ENCODE measurements at places on chromosomes 6 and 20.

GRCh38 chr6:31305703-31306219 is 33.9 kb upstream of the HLA-C start:
- no peak for DNase-seq

DNA sequence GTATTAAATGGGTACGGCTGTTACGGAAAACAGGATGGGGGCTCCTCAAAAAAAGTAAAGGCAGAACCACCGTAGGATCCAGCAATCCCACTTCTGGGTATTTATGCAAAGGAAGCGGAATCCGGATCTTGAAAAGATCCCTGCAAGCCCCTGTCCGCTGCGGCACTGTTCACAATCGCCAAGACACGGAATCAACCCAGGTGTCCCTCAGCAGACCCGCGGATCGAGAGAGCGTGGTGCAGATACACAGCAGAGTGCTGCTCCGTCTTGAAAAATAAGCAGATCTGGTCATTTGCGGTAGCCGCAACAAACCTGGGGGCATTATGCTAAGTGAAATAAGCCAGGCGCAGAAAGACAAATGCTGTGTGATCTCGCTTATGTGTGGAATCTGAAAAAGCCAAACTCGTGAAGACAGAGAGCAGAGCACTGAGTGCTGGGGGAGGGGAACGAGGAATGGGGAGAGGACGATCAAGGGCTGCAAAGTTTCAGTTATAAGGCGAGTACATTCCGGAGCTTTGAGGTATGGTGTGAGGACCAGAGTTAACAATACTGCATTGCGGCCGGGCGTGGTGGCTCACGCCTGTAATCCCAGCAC is 41.3 kb downstream of the NTSR1 start:
- DNase-seq, result no peak

GRCh38 chr20:32893263-32894025 is 34.7 kb downstream of the EFCAB8 start:
- DNase-seq, result peak; percentile 67

- no peak for DNase-seq
Observed at GRCh38 chr6:7479801-7480266, 61.6 kb upstream of the DSP start.

DNA sequence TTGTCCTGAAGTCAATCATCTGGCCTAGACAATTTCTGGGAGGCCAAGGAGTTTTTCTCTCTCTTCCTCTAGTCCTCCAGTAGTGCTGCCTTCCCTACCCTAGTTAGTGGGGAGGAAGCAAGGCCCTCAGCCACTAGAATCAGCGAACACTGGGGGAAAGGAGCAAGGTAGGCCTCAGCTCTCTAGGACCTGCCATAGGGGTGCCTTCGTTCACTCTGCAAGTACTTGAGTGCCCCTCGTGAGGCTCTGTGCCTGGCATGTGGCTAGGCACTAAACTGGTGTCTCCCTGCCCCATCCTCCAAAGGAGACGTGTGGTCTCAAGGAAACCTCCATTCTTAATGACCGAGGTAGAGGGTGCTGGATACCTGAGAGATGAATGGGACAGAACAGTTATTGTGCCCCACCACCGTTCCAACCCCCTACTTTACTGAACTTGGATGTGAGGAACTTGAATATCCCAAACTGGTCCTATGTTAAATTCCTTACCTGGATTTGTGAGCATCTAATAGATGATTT is 1.1 kb downstream of the DEF6 start:
- DNase-seq, result no peak

DNA sequence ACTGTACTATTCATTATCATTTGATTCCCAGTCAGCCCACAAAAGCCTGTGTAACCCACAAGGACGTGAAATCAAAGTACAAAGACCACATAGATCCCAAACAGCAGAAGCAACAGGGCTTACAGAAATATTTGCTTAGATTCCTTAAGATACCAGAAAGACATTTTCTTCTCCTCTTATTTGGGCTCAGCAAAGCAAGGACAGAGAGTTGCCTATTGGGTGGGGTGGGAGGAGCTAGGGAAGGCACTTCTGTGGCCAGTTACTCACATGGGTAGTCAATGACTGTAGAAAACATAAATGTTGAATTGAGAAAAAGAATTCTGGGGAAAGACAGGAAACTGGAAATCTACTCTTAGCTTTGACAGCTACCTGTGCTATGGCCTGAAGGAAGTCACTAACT is 19.8 kb downstream of the PDE7B start:
- DNase-seq, result no peak

GRCh38 chr20:3405139-3405538 is 2.3 kb downstream of the DNAAF9 start:
- no peak for DNase-seq

- DNase-seq, result no peak
Observed at GRCh38 chr20:4961746-4962145, 39.6 kb downstream of the SLC23A2 start.

DNA sequence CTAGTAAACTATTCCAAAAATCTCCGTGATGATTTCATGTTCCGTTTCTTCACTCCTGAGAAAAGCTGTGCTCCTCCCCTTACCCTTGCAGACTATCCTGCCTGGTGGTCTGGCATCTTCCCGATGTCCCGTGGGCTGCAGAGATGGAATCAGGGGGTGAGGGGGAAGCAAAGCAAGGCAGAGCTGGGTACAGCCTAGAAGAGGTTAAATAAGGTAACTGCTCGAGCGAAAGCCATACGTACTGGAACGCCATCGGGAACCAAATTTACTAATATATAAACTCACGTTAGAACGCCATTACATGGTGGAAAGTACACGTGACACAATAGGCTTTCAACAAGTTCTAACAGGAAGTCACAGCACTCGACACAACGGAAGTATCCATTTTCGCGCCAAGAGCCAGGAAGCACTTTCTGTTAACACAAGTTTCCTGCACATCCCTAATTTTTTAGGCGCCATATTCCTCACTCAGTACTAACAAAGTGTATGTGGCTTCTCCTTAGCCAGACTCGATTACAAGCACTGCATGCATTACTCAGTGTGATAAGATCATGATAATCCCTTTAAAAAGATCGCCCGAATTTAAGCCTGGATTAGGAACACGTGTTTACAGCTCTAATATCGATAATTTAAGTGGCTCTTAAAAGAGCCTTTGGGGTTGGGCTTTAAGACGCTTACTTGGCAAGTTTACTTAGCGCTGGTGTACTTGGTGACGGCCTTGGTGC is 101.6 kb upstream of the PRSS16 start:
- DNase-seq, result peak; percentile 78

GRCh38 chr20:3874194-3874844 is 14.9 kb upstream of the PANK2 start:
- no peak for DNase-seq

DNA sequence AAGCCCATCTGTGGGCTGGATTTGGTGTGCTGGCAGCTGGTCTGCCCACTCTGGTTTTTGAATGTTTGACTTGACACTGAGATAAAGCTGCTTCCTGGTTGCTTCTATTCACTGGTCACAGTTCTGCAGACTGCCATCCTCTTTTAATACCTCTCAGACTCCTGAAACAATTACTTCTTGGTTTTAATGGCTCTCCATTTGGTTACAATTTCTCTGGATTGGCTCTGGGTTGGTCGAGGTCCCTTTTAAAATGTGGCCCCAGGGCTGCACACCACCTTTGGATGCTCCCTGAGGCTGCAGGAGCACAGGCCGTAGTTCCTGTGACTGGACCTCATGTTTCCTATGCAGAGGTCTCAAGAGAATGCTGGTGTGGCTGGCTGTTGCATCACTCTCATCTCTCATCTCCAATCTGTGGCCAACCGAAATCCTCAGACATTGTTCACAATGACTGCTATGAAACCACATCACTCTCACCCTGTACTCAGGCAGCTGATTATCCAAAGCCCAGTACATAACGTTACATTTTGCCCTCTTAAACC is 98.5 kb downstream of the INSM1 start:
- no peak for DNase-seq

- no peak for DNase-seq
Observed at GRCh38 chr6:139962654-139963347, 588.4 kb upstream of the CITED2 start.

- no peak for DNase-seq
Observed at GRCh38 chr6:101883505-101883904, 490.0 kb downstream of the GRIK2 start.

DNA sequence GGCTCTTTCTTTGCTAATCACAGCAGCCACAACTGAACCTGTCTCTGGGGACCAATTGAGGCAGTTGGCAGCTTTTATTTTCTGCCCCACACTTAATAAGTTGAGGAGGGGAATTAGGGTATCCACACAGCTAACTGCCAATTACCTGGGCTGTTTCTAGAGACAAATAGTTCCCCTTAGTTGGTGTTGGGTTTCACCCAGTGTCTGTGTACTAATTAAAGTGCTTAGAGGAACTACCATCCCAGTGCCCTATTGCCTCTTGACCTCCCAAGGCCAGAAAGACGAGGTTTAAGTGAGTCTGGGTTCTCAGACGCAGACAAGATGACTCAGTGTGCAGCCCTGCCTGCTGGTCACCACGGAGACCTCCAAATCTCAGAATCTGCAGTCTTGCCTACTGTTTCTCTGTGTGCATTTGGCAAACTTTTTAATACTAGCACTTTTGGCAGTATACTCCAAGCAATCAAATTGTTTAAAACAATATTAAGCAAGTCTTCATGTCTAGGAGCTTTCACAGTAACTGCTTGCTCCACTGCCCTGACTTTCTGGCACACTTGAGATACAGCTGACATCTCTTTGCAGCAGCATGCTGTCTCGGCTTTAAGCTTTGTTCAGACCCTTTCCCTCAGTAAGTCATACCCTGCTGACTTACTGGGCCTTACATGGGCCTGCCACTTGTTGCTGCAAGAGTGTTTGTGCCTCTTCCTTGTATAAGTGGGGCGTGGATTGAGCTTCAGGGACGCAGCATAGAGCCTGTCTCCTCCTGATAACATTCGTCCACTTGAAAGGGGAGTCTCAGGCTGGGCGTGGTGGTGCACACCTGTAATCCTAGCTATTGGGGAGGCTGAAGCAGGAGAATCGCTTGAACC is 31.9 kb downstream of the STK35 start:
- no peak for DNase-seq

- DNase-seq, result no peak
Observed at GRCh38 chr20:59144179-59144830, 19.3 kb upstream of the ZNF831 start.

DNA sequence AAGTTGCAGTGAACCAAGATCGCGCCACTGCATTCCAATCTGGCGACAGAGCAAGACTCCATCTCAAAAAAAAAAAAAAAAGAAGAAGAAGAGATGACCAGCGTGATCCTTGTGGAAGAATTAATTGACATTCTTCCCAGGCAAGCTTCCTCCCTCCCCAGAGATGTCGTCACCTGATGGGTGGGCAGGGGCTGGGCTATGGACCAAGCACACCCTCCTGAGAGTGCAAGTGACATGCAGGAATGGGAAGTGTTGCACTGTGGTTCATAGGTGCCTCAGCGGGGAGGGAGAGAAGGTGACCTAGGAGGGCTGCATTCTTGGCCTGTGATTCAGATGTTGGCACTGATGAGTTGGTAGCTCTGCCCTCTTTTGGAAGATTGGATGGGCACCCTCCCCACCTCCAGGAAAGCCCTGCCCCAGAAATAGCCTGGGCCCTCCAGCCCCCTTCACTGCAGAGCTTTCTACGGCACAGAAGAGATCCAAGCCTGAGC is 37.8 kb downstream of the TAF8 start:
- DNase-seq, result no peak

DNA sequence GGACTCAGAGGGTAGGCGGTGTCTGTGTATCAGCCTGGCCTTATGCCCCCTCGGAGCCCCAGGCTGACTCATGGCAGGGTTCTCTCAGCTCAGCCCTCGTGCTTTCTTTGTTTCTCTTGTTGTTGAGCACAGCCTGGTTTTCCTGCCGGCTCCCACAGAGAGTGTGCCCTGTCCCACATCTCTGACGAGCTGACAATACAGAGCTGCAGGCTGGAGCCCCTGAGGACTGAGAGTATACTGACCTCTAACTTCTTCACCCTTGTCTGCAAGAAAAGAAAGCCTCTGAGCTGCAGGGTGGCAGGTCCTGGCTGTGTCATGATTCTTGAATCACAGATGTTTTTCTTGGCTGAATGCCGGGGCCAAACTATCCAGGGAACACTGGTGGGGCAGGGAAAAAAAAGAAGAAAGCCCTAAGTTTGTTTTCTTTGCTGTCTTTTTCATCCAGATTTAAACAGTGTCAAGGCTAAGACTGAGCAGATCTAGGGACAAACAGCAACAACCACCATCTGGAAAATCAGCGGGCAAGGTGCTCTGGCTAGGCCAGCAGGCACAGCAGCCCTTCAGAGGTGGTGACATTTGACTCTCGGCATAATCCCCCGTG is 63.3 kb upstream of the ZNF133 start:
- DNase-seq, result no peak

DNA sequence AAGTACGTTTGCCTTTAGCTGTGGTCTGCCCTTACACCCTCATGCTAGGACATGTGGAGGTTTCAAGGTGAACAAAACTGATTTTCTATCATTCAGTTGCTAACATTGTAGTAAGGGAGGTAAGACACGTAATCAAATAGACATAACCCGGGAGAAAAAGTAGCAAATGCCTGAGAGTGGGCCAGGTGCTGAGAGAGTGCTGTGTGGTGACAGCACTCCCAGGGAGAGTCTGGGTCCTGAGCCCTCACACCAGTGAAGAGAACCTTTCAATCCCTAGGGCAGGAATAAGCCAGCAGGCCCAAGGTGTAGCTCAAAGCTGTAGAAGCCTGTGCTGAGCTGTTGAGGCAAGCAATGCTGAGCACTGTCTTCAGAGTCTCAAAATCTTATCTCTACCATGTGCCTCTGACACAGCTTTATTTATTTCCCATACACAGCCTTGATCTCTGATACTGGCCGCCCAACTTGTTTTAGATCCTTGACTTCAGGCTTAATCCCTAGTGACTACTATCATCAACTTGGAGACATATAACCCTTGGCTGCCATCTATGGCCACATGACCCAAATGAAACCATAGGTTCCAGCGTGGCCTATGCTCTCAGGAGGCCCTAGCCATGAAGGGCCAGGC is 55.2 kb downstream of the TPD52L1 start:
- DNase-seq, result no peak

- DNase-seq, result no peak
Observed at GRCh38 chr20:43559147-43559987, 540 bp downstream of the SGK2 start.

DNA sequence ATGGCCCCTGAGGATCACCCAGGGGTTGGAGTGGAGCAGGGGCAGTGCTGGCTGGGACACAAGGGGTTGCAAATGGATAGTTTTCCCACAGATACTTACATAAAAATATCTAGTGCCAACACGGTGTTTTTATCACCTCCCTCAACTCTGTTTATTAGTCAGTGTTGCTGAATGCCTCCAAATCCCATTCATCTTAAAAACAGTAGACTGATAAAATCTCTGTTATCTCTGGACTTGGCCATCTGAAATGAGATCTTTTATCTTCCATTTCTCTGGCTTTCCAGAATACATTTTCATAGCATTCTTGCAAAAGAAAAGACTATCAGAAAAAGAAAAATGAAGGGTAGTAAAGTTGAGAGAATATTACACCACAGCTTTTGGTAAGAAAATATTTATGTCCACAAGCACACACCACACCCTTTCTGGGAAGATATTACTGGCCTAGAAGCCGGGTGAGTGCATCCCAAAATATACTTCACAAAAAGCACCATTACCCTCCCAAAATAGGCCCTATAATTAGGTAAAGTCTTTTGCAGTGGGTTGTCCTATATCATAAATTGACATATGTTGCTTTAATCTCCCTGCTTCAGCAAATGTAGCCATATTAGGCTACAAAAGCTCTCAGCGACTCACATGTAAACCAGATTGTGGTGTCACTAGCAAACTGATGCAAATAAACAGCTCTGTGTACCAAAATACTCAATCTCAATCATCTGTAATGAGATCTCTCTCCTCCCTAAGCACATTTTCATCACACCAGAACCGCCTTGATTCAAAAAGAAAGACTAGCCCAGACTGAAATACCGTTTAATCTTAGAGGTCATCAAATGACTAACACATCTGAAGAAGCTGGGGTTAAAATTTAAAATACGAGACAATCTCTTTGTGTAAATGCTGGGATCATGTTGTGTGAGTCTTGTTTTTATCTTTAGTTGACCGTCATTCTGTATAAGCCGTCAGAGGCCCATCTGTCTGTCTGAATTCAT is 96.7 kb downstream of the FYN start:
- DNase-seq, result peak; percentile 7
